ENCODE measurements at places on chromosomes 11 and 22.

- DNase-seq, result no peak
Measured at GRCh38 chr11:108160970-108161566, 39.7 kb downstream of the ACAT1 start.

DNA sequence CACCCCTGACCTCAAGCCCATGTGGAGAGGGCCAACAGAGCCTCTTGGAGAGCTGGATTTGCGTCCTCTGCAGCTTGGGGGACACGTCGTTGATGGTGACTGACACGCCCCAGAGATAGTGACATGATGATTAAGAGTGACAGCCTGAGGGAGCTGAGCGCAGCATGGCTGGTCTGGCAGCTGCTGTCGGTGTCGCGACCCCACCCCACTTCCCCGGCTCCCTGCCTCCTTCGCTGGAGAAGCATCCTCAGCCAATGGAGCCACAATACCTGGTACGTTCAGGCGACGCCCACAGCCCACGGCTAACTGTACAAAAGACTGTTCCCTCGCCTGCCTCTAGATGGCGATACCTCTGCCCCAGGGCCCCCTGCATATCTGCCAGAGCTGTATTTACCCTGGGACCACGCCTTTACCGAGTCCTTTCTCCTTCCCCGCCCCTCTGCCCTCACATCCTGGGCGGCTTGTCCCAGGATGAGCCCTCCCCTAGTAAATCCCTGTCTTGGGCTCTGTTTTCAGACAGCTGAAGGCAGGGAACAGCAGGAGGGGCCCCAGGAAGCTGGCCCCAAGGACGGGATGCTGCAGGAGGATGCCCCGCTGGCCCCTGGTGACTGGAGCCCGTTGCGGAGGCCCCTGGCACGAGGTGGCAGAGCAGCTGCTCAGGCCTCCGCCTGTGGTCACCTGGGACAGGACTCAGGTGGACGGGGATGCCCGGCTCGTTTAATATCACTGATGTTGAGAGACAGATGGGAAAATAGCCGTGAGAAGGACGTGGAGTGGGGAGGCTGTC, 90.6 kb downstream of the RPS6KA4 start:
- peak; percentile 43 for DNase-seq

DNA sequence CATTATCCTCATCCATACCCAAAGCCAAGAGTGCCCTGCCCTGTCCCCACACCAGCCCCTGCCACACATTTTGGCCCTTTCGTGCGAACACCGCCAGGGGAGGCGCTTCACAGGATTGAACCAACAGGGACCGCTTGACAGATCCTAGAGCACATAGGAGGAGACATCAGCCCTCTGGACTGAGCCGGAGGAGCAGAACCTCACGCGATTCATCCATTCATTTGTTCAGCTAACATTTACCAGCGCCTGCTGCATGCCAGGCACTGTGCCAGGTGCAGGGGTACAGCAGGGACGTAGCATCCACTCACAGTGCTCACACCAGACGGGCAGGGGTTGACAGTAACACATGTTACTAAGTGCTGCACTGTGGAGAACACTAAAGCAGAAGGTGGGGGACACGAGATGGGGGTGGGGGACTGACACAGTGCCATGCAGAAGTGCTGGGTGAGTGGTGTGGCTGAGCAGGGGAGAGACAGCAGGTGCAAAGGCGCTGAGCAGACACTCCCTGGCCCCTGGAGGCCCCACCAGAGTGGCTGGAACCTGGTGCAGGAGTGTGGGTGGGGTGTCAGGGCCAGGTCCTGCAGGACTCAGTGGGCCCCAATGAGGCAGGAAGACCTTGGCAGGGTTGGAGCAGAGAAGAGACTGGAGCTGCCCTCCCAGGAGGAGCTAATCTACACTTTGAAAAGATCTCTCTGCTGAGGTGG, 3.4 kb downstream of the GNAZ start:
- no peak for DNase-seq

- DNase-seq, result no peak
Measured at GRCh38 chr11:3786781-3787428, 10.4 kb downstream of the NUP98 start.

DNA sequence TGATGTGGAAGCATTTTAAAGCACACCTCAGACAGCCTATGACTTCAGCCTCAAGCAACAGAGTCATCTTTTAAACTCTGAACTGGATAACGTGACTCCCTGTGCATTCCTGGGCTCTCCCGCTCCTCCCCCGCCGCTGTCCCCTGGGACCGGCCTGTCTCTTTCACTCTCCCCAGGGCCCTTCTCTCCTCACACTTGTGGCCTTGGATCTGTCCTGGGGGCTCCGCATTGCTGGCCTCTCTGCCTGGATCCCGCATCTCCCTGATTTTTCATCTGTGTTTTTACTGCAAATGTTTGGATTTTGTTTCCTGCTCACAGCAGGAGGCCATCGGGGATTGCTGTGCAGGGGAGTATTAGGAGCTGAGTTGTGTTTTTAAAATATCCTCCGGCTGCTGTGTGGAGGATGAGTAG, 15.4 kb downstream of the C11orf24 start:
- no peak for DNase-seq

All from stimulated activated CD4-positive, alpha-beta T cell treated with anti-CD3 and anti-CD28 coated beads, Interleukin-15, amount 100 ng/mL, for 1 hour (primary cell).